ENCODE measurements at places on chromosomes 13 and 19. TPM values are rescaled to one million over a fixed set of nuclear protein-coding genes. Genes with fewer than 3 reads are reported as not detected.

Gene ZNF575
- total RNA-seq: 0.62 TPM

Gene GTF2F1
- total RNA-seq: 36.0 TPM

Gene CD209
- 0.47 TPM for total RNA-seq

Gene SIGLEC6
- total RNA-seq: not detected

Gene ZNF763
- 6.7 TPM for total RNA-seq

Gene TTC9B
- total RNA-seq: 59.0 TPM

Gene BIVM
- 65.2 TPM for total RNA-seq

Gene MAMSTR
- 0.62 TPM for total RNA-seq

- no peak for DNase-seq
Observed at GRCh38 chr13:106958621-106959048, 390.7 kb upstream of the ARGLU1 start.

DNA sequence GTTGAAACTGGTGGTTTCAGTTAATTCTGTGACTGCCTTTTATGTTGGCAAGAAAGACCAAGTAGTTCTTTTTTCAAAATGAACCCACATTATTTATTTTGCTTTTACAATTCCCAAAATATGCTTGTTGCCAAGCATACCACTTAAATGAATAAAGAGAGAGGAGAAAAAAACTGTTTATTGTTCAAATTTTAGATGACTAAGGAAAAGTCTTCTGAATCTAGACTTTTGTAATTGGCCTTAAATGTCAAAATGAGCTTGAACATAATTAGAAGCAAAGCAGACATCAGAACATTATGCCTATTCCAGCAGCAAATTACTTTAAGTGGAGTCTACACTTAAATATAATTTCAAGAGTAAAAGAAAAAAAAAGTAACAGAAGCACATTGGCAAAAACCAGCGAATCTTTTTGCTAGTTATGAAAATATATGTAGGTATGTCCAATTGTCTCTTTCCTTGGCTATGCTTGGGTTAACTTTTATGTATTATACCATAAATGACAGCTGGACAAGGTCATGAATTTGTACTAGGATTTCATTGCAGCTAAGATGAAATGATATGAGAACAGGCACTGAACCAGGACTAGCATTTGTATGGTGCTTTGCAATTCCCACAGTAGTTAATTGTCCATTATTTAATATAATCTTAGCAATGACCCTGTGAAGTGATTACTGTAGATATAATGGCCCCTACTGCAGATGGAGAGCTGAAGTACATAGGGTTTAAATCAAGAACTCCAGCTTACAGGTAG, 211.9 kb downstream of the NALCN start:
- no peak for DNase-seq

DNA sequence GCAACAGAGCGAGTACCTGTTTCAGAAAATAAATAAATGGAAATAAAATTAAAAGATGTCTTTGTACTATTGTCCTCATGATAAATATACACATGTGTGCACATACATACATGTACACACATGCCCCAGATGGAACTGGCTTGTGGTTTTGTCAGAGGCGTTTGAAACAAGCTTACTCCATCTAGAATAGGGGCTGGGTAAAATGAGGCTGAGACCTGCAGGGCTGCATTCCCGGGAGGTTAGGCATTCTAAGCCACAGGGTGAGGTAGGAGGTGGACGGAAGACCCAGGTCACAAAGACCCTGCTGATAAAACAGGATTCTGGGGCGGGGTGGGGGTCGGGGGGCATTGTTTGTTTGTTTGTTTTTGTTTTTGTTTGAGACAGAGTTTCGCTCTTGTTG, 8.1 kb upstream of the SIN3B start:
- DNase-seq: no peak

- DNase-seq: no peak
Observed at GRCh38 chr19:39936020-39936419, 1.6 kb upstream of the FCGBP start.

DNA sequence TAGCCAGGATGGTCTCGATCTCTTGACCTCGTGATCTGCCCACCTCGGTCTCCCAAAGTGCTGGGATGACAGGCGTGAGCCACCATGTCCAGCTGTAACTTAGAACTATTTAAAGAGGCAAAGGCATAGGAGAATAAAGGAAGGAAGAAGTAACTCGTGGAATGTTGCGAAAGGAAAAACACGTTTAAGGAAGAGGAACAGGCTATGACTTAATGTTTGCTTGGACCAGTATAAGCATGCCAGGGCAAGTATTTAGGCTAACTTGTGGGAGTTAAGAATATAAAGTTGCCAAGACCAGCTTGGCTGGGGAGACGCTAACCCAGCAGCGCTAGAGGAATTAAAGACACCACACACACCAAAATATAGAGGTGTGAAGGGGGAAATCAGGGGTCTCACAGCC, 33.5 kb downstream of the ZNF844 start:
- DNase-seq: no peak

GRCh38 chr13:85411591-85411990, 387.6 kb downstream of the SLITRK6 start:
- DNase-seq: no peak

GRCh38 chr19:23098988-23099387, 17.8 kb upstream of the ZNF730 start:
- no peak for DNase-seq

- no peak for DNase-seq
Observed at GRCh38 chr19:46715620-46715974, 1.3 kb downstream of the PRKD2 start.
